Fibroblast of mammary gland (primary cell): ENCODE measurements at places on chromosomes 2 and 18.

GRCh38 chr2:136246086-136246669, 128.2 kb upstream of the CXCR4 start:
- DNase-seq: peak; percentile 18

DNA sequence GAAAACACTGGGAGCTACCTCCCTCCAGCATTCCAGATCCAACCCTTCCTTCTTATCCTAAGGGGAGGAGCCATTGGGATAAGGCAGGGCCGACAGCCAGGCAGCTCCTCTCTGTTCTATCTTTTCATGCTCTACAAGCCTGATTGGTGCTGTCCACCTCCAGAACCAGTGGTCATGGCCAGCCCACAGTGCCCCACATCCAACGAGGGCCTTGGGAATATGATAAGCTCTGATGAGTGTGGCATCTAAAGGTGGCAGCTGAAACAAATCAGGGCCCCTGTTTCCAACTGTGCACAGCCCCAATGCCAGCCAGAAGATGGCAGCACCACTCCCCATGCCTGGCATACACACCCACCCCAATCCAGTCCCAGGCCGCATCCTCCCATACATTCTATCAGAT, 329.3 kb downstream of the C1D start:
- DNase-seq: peak; percentile 19

GRCh38 chr2:188345020-188345419, 53.3 kb downstream of the GULP1 start:
- DNase-seq: no peak

DNA sequence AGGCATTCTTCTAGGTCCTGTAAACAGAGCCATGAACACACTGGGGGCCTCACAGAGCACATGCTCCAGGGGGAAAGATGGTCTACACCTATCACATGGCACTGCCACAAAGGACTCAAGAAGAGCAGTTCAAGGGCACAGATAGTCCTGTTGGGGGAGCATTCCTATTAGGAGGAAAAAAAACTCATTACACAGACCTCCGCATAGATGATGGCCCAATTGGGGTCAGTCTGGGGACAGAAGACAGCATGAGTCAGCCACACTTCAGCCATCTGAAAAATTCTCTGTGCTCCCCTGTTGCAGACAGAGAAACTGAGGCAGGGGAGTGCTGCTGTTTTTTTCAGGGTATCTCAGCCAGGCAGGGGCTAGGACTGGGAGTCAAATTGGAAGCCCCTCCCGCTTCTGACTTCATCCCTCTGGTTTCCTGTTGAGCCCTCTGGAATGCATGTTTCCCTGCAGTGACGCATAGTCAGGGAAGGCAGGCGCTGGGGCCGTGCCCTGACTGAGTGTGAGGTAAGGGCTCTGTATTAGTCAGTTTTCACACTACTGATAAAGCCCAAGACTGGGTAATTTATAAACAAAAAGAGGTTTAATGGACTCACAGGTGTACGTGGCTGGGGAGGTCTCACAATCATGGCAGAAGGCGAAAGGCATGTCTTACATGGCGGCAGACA, 67.9 kb downstream of the RHOB start:
- DNase-seq: peak; percentile 96

GRCh38 chr2:36451512-36451911, 95.9 kb downstream of the CRIM1 start:
- peak; percentile 57 for DNase-seq

DNA sequence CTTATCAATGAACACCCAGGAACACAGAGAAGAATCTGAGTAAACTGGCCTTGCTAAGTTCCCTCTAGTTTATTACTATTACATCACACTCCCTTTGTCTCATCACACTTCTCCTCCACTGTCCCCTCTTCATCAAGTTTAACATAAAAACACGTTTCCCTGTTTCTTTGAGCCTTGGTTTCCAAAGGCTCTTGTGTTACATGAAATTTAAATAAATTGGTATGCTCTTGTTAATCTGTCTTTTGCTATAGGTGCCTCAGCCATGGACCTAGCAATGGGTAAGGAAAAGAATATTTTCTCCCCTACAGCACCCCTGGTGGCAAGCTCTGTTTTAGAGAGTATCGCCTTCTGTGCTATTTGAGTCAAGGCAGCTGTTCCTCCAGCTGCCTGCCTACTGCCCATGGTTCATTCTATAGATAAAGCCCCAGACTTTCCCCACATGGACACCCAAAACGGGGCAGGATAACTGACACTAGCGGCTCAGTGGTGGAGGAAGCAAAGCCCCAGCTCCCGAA, 31.8 kb downstream of the TGIF1 start:
- DNase-seq: peak; percentile 39

- peak; percentile 7 for DNase-seq
These were observed 940 bp upstream of the BOLA3 start for GRCh38 chr2:74148457-74149246.

DNA sequence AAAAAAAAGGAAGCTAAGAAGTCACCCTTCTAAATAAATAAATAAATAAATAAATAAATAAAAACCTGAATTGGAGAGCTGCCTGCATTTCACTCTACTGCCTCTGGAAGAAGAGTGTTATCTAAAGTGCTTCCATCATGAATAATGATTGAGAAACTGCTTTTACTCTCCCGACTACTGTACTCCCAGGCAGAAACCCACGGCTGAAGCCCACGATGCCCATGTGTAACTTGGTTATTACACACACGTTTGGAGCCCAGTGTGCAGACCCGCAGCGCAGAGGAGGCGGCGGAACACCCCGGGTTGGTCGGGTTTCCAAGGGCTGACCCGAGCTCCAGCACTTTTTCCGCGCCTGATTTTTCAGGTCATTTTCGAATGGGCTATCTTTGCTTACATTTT, 697 bp upstream of the SPATS2L start:
- DNase-seq: peak; percentile 54

DNA sequence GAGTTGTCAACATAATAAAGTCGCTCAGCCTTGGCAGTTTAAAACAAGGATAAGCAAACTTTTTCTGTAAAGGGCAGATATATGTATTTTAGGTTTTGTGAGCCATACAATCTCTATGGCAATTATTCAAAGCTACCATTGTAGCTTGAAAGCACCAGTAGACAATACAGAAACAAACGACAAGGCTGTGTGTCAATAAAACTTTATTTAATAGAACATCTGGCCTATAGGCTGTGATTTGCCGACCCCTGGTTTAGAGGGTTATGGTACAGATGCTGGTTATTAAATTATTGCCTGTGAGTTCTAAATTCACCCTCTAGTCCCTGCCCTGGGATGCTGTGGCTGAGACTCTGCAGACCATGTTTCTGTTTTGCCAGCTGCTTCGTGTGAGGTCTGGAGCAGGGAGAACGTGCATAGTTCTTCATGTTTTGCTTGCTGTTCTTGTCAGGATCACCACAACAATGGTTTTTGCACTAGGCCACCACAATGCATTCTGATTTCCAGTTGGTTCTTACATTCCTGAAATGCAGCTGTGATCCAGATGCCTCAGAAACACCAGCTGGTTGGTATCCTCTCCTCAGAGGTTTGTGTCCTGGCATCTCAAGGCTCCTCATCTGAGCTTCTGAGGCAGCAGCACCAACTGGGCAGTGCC, 46.6 kb downstream of the ICOS start:
- DNase-seq: no peak

DNA sequence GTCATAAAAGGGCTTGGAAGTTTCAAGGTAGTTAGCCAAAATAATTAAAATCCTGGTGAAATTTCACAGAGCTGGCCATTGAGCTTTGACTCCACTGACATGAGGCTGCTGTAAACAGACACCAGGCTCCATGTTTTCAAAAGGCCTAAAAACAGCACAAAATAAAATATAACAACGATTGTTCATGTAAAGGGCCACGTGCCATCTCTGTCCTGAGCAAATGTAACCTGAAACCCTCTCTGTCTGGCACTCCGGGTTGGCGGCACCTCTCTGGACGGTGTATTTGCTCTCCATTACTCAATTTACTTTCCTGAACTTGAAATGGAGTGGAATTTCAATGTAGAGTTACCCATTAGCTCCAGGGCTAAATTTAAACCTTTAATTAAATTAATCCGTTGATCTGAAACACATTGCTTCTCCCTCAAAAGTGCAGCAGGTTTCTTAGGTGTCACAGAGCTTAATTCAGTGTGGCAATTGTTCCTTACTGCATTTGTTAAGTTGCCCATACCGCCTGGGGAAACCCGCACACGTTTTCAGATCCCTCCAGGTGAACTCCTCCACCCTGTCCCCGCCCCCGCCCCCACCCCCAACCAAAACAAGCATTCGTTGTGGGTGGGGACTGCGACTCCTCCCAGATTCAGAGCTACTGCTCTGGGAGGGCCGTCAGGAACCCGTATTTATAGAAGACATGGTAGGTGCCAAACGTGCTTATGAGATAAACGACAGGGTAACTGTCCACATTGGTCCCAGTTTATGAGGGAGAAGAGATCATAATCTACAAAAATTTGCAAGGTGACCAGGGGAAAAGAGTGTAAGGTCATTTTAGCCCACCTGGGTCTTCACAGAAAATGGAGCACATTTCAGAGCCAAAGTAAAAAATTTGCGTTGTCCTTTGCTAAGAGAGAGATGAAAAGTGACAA, 1.2 kb upstream of the CABLES1 start:
- DNase-seq: no peak

- peak; percentile 47 for DNase-seq
These were observed 287.0 kb downstream of the TCF4 start for GRCh38 chr18:55300936-55301531.

DNA sequence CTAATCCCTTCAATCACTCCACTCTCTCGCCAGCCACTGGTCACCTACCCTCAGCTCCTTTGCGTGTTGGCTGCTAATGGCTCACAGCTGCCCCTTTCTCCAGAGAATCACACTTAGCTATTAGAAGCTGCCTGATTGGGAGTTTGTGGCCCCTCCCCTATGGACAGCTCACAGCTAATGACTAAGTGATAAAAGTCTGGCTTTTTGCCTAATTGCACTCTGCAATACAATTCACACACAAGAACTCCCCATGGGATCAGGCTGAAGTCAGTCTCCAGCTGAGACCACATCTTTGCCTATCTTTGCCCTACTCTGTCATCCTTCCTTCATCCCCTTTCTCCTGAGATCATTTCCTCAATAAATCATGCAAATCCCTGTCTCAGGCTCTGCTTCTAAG, 701.9 kb upstream of the RAB6C start:
- DNase-seq: no peak

GRCh38 chr18:10937743-10938640, 211.4 kb downstream of the PIEZO2 start:
- DNase-seq: no peak

- DNase-seq: peak; percentile 67
These were observed 32.8 kb downstream of the GRHL1 start for GRCh38 chr2:9984217-9984739.

DNA sequence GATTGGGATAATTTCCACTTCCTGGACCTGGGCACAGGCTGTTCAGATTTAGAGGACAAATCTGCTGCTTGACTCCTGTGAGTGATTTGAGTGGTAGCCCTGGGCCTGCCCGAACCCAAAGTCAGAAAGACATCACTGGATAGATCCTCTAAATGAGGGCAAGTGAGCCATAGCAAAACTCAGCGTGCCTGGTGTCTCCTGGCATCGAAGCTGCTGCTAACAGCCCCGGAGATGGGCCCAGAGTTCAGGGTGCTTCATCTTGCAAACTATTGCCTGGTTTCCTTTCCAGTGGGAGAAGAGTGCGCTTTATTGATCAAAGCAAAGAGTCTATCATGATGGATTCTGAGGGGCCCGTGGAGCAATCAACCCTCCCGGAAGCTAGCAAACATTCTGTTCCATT, 153.1 kb upstream of the KLHL29 start:
- DNase-seq: no peak

DNA sequence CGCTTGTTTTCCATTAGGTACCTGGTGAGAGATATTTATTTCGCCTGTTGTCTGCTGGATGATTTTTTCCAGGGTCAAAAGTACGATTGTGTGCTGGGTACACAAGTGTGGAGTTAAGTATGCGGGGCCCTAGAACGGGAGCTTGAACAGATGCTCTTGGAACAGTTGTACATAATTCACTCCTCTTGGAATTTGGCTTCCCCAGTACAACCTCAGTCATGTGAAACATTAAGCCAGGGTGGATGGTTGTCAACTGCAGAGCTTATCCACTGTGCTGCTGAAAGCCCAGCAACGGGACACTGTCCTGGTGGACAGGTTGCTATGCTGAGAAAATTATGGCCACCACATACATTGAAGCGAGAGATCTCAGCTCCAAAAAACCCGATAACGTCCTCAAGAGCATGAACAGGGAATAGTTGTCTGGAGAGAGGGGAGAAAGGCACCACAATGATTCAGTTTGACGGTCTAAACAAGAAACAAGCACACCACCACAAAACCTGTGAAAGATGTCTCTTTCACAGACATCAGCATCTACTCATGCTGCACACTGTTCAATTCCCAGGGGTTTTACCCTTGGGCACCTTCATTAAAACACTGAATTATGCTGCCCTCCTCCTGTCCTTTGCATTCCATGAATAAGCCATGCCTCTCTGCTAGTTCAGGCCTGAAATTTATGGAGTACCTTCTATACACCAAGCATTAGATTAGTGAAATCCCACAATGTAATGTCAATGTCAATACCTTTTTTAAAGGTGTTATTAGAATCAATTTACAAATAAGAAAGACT, 176.8 kb upstream of the TRIB2 start:
- DNase-seq: no peak

DNA sequence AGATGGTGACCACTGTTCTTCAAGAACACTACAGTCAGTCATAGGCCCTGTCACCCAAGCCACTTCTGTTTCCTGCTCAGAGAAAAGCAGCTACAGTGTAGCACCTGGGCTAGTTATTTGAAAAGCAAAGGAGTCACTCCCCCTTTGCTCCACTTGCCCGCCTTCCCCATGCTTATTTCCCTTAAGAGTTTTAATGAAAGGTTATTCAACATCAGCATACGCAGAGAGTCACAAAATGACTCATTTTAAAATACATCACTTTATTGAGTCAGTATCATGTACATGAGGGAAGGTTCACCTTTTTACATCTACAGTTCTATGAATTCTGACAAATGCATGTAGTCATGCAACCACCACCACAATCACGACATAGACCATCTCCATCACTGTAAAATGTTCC, 71.3 kb downstream of the TNFRSF11A start:
- no peak for DNase-seq

DNA sequence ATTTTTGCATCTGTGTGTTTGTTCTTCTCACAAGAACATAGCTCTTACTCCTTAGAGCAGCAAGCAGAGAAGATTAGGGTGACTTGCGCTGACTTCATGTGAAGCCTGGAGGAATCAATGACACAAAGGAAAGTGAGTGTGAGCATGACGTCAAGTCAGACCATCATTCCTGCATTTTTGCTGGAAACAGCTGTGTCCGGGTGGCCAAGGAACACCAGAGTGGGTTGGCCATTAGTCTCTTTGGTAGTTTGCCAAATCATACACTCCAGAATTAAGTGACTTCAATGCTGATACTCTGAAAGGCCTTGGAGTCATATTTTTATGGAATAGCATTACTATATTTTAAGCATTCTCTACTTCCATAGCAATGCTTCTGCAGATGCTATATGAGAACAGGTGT, 597.2 kb downstream of the DCDC2C start:
- DNase-seq: no peak

DNA sequence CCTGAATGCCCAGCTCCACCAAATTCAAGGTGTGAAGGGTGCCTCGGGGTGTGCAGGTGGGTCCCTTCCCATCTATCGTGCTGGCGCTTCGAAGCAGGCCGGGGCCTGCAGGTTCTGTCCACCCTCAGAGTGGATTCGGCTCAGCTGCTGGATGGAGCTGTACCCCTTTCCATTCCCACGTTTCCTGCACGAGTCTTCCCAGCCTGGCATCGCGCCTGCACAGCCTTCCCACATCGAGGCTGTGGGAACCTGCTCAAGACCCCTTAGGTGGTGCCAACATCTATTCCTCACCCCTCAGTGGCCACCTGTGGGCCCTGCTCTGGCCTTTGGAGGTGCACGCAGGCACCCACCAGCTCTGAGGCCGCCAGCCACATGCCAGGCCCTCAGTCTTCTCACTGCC, 65.7 kb downstream of the PDCL3 start:
- DNase-seq: no peak

GRCh38 chr2:121363632-121364420, 78.8 kb upstream of the TFCP2L1 start:
- DNase-seq: peak; percentile 95
